ENCODE measurements at places on chromosomes 1 and 21.

DNA sequence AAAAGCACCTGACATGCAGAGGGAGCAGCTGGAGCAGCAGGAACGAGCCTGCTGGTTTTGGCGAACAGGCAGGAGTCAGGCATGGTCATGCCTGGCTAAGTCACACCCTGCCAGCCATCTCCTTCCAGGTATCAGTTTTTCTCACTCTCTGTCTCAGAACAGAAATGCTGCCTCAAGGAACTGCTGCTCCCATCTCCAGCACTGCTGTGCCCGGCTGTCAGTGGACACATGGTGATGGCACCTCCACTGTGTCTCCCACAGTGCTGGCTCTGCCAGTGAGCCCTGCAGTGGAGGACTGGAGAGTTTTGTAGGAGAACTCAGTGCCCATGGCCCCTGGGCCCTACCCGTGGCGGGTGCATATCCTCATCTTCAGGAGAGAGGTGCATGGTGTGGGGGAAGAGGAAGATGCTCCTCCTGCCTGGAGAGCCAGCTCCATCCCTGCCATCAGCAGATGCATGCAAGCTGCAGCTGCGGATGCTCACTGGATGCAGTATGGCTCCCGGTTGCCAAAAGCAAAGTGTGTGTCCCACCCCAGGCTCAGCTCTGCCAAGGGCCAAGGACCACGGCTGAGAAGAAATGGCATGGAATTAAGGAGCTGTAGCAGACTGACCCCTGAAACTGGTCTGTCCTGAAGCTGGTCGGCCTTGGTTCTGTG is 114.7 kb downstream of the GRIK3 start:
- no peak for DNase-seq

DNA sequence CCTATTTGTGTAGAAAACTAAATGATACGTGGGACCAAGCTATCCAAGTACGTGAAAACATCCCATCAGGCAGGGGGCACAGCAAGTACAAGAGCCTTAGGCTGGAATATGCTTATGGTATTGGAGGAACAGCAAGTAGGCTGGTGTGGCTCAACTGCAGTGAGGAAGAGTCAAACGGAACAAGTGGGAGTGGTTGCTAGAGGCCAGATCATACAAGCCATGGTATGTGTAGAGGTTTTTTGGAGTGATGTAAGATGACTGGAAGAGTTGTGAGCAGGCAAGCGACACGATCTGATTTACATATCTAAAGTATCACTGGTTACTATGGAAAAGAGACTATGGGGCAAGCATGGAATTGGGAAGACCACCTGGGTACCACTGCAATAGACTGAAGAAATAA is 27.8 kb downstream of the ELK4 start:
- no peak for DNase-seq

- DNase-seq = no peak
Measured at GRCh38 chr1:207069858-207070506, 16.9 kb downstream of the PFKFB2 start.

DNA sequence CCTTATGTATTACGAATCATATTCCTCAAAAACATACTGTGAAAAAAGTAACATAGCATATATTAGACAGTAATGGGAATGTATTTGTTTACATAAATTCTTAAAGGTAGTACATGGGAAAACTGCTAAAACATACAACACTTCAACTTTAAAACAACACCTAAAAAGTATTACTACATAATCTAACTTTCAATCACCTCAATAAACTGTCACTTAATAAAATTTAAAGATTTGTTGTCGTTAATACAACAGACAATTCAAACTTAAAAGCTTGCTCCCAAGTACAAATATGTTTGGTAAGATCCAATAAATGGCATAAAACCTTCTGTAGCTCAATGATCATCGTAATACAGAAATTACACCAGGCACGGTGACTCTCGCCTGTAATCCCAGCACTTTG is 3.7 kb downstream of the ARID4B start:
- no peak for DNase-seq

GRCh38 chr1:20390589-20391331 is 95.2 kb downstream of the CAMK2N1 start:
- no peak for DNase-seq

DNA sequence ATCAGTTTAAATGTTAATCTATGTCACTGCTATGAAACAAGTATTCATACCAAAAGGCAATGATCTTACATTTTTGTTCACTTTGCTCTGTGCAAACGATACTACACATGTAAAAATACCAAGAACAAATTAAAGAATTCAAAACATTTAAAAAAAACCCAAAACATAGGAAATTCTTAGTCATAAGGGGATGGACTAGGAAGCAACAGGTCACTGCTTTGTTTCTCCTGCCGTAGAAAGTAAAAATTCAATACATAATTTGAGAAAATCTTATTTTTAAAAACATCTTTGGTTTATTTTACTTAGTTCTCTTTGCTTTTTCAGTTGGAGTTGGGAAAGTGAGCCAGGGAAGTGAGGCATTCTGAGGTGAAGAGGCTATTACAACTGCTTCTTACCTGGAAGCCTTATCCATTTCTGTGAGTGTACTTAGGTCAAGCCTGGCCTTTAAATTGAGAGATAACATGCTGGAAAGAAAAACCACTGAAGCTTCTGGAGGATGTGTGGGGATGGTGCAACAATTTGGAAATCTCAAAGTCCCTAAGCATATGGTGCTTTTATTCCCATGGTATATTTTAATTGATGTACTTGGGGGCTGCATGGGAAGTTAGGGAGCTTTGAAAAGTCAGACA is 183.5 kb downstream of the CDC42BPA start:
- no peak for DNase-seq

DNA sequence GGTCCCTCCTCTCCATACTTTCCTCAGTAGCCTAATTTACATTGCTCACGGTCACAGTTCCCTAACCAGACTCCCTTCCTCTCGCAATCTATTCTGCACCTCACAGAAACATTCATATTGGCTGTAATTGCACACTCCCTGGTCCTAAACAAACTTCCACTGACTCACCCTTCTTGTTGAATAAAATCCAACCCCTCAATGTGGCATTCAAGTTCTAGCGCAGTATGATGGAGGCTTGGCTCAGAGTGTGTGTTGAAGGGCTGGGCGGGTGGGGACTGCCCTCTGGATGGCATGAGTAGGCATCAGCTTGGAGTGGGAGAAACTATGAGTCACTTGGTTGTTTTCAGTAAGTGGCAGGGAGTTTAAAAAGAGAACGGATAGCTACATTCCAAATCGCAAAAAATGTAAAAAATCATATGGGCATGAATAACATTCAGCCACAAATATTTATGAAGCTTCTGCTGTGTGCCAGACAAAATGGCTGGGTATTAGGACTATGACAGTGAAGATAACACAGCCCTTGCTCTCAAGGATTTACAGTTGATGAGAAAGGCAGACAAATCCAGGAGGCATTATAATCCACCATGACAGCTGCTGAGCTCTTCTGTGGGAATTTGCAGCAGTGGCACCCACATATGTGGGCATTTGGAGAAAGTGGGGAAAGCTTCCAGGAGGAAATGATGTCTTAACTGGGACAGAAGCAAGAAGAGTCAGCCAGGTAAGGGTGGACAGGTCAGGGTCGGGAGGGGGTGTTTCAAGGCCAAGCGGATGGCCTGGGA is 42.2 kb upstream of the LYST start:
- no peak for DNase-seq

Measured in T-helper 1 cell (primary cell).